Stimulated activated CD4-positive, alpha-beta T cell treated with anti-CD3 and anti-CD28 coated beads, Interleukin-1b, Interleukin-23, amount 100 ng/mL, for 24 hours (primary cell): ENCODE measurements at places on chromosomes 2 and 18.

DNA sequence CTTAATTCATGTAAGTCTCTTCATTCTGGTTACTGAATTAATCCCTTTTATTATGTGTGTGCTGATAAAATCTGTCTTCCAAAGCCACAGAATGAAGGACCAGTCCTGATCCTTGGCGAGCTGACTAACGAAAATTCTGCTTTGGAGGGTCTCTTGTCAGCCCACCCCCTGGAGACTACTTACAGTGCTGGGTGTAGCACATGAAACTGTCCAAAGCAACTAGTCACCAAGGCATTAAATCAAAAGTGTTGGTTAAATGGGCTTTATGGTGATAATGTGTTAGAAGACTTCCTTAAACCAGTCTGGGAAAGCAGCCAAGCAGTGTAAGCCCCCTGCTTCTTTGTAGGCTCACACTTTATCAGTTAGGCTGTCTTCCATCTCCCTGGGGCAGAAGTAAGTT is 420.2 kb downstream of the SUCLG1 start:
- no peak for DNase-seq

DNA sequence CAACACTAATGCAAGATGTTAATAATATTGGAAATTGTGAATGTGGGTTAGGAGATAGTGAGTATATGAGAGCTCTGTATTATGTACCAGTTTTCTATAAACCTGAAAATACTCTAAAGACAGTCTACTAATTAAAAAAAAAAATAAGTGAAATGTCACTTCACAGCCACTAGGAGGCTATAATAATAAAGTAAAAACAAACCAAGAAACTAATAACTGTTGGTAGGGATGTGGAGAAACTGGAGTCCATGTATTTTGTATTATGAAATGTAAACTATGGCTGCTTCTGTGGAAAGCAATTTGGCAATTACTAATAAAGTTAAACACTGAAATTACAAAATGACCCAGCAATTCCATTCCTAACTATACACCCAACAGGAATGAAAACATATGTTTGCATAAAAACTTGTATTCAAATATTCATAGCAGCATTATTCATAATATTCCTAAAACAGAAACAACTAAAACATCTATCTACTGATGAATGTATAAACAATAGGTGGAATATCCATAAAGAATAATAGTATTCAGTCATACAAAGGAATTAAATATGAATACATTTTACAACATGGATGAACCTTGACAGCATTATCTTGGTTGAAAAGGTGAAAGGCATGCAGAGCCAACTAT is 36.2 kb downstream of the CCDC178 start:
- no peak for DNase-seq

GRCh38 chr2:101047774-101048173 is 45.7 kb downstream of the RPL31 start:
- no peak for DNase-seq

DNA sequence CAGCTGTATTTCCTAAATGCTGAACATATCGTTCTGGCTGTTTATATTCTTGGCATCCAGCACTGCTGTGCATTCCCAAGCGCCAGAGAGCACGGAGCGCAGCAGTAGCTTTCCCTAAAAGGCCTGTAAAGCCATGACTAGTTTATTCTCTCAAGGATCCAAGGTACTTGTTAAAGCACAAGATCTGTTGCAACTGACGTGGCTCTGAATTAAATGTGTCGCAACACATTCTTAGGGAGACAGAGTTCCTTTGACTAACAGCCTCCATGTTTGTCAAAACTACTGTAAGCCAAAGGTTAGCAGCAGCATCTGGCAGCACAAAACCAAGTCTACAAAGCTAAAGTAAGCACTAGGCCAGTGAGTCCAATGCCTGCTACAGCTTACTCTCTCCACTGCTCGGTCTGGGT is 188.6 kb upstream of the FN1 start:
- DNase-seq, result no peak

DNA sequence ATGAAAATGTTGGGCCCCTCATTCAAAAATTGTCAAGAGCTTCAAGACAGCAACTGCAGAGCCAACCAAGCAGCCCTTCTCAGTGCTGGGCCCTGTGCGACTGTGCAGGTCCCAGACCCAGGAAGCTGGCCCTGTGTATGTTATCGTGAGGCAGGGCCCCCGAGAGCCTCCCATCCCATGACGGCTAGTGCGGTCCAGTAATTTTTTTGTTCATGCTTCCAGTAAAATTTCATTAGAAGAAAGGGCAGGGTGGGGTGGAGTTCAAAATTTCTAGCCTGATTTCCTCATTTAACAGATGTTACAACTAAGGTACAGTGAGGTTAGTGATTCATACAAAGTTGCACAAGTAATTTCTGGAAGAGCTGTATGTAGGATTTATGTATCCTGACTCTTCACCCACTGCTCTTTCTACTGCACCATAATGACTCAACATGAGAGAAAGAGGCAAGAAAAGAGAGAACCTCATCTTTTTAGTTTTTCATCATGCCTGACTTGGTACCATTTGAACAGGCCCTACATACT is 105.5 kb downstream of the ZEB2 start:
- peak; percentile 2 for DNase-seq

DNA sequence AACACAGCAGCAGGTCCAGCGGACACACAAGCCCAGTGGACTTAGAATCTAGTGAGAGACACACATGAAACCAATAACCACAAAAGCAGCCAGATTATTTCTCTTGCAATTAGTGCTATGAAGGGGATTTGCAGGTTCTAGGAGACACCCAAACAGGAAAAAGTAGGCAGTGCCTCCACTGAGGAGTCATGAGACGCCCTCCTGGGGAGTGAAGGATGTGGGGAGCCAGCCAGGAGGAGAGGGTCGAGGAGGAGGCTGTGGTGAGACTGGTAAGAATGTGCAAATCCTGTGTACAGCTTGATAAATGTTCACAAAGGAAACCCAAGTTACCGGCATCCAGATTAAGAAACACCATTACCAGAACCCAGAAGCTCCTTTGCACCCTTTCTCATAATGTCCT is 2.7 kb upstream of the CAPN13 start:
- DNase-seq, result no peak
